Stimulated activated naive CD8-positive, alpha-beta T cell treated with anti-CD3 and anti-CD28 coated beads, Interleukin-15, Interleukin-2, amounts not matched to agents 100 U/mL and 50 U/mL, for 24 hours (primary cell): ENCODE measurements at places on chromosomes 7 and 10.

- DNase-seq: no peak
Measured at GRCh38 chr7:70763961-70764691, 367.8 kb upstream of the GALNT17 start.

- DNase-seq: no peak
Measured at GRCh38 chr10:97182288-97182990, 3.3 kb downstream of the SLIT1 start.

- no peak for DNase-seq
Measured at GRCh38 chr7:54729107-54729506, 29.9 kb downstream of the SEC61G start.

DNA sequence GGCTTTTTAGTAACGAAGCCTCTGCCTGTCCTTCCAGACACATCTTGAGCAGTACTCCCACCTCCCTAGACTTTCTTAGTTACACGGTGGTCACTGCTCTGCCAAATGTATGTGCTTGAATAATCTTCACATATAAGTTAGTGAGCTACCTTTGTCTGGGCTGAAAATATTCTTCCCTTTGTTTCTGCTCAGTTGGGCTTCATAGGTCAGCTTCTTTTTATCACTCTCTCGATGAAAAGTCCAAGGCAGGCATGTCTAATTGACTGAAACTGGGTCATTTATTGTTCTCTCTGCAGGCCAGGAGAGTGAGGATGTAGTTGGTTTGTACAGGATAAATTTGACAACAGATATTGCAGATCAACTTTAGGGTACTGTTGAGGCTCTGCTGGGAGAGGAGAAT, 636.7 kb upstream of the IGFBP3 start:
- DNase-seq: no peak

GRCh38 chr7:66654275-66655112, 25.8 kb downstream of the KCTD7 start:
- DNase-seq: peak; percentile 99

DNA sequence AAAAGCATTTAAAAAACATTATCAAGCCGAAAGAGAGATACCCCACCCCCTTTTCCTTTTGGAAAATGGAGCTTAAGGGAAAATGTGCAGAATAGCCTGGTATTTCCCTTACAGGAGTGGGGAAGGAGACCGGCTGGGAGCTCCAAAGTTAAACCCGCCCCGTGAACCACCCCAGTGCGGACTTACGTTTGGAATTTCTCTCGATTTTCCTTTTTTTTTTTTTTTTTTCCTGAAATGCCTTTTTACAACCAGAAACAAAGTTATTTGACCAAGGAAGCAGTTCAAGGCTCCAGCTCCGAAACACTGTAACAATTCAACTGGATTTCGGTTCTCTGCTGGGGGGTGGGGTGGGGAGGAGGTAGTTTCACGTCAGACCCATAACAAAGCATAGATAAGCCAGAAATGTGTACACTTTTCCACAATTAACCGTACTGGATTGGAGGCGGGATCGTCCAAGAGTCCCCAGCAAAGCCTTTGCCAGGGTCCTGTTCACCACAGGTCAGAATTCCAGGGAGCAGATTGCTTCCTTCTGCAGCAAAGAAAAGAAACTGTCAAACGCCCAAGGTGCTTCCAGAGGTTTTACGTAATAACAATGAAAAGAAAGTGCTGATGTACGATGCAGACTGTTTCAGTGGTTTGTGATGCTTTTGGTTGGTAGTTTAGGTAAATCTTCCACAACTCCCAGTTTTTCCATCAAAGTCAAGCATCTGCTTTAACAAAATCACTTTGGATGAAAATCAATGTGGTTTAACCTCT, 6.7 kb downstream of the SKIDA1 start:
- DNase-seq: no peak

DNA sequence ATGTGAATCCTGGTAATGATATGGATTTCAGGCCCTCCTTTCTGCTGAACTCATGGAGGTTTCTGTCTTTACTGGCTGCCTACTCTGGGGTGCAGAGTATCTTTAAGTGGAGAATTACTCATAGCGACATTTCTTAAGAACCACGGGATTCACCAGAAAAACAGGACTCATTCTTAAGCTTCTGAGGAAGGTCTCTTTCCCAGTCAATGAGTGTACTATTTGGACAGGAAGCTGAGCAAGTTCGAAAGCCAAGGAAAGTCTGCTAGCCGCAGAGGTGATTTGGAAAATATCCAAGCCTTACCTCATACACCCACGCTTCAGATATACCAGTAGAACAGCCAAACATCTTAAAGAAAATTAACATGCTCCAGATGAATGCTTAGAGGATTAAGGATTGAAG, 377.6 kb upstream of the MYO3A start:
- no peak for DNase-seq

GRCh38 chr10:17235136-17235535, 7.1 kb downstream of the VIM start:
- DNase-seq: no peak

GRCh38 chr10:31134311-31134952, 102.8 kb upstream of the ZNF438 start:
- peak; percentile 52 for DNase-seq

- DNase-seq: no peak
Measured at GRCh38 chr10:131673396-131673795, 227.4 kb upstream of the PPP2R2D start.

DNA sequence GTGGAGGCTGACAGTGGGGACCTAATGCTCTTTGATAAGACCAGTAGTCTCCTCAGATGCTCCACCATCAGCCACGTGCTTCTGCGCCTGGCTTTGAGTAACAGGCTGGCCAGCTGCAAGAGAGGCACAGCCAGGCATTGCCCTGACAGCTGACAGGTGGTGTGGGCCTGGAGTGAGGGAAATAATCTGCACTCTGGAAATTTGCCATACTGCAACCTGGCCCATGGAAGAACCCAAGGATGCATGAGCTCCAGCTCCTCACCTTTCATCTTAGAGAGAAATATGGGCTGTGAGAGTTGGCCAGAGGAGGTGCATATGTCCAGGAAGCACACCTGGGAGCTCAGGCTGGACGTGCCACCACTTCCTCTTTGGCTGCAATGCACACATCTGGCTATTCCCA, 118.9 kb downstream of the PLXDC2 start:
- DNase-seq: no peak

DNA sequence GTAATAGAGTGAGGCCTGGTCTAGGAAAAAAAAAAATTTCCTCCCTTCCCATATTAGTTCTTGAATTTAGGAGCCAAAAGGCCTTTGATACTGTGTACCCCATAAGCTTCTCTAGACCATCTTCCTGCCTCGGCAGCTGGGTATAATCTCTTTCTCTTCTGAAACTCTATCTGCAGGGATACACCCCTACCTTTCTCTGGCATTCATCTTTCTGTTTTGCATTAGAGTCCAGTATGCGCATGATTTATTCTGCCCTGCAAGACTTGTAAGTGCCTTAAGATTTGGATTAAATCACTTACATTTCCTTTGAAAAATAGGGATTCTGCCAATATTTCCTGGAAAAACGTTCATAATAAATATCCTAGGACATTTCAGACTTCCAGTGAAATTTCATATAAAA, 431.2 kb downstream of the PLXDC2 start:
- no peak for DNase-seq

- no peak for DNase-seq
Measured at GRCh38 chr10:7151538-7151937, 259.3 kb downstream of the SFMBT2 start.

GRCh38 chr7:55223023-55223422, 142.1 kb upstream of the LANCL2 start:
- no peak for DNase-seq

- no peak for DNase-seq
Measured at GRCh38 chr7:158216198-158216597, 371.4 kb downstream of the PTPRN2 start.

DNA sequence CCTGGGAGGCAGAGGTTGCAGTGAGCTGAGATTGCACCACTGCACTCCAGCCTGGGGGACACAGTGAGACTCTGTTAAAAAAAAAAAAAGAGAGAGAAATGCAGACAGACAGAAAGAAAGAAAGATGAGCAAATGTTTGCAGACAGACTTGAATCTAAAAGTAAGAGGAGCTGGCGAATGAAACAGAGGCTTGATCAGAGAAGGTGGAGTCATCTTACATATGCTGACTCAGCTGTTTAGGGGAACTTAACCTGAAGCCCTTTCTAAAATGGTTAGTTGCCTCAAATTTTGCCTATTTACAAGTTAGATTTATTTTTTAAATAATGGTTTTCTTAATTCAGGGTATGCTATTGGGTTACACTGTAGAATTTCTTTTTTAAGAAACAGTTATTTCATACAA, 5.4 kb downstream of the FAM171A1 start:
- DNase-seq: no peak

- DNase-seq: no peak
Measured at GRCh38 chr10:85250304-85250703, 921.9 kb downstream of the CCSER2 start.

DNA sequence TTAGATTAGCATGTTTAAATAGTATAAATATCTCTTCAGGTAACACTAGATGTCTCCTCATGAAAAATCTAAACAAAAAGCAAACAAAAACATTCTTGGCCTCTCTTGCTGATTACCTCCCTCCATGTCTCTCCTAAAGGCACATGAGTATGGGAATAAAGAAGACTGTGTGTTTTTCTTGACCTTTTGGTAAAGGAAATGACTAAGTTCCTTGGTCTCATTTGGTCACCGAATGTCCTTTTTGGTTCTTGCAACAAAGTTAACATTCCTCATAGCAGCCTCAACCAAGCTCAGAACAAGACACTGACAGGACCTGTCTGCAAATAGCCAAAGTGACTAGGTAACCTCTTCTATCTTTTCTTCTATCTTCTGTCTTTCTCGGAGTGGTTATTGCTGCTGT, 35.5 kb downstream of the POM121L12 start:
- DNase-seq: no peak

DNA sequence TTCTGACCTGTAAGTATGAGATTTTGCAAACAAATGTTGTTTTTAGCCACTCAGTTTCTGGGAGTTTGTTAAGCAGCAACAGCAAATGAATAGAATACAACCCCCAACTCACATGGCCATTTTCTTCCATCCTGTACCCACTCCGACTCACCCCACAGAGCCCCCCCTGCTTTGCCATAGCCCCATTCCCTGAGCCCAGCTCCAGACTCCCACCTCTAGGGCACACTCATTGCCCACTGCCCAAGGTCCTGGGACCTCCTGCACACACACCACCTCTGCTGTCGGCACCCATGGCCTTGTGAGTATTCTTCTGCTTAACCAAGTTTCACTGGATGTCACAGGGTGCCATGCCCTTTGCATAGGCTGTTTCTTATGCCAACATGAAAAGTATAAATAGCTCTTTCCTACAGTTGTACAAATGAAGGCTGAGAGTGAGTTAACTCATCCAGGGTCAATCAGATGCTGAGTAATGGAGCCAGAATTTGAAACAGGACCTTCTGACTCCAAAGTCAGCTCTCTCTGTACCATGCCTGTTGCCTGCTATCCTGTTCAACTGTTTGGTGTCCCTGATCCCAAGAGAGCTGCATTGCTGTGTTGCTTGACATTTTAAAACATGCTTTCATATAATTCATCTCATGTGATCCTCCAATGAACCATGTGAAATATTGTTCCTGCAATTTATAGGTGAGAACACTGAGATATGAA, 367.8 kb upstream of the ZMIZ1 start:
- no peak for DNase-seq

DNA sequence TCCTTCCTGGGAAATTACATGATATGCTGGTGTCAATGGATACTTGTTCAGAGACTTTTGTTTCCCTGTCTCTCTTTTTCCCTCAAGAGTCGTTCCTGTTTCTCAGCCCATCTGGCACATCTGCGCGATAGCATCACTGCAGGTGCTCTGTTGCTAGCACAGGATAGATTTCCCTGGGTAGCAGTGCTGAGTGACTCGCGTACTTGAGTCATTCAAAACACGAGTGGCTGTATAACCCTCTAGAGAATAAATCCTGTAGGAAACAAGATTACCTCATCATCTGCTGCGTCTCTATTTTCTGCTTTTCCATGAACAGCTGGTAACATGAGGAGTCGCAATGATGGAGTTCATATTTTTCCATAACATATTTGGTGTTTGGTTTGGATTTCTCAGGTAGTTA, 452.0 kb upstream of the FZD8 start:
- no peak for DNase-seq

- no peak for DNase-seq
Measured at GRCh38 chr7:96532428-96532935, 177.2 kb downstream of the SEM1 start.

GRCh38 chr7:50591098-50591479, 25.9 kb upstream of the DDC start:
- DNase-seq: no peak

GRCh38 chr7:158772916-158773315, 56.4 kb downstream of the ESYT2 start:
- DNase-seq: no peak

- no peak for DNase-seq
Measured at GRCh38 chr7:101066141-101066832, 19.0 kb upstream of the TRIM56 start.

DNA sequence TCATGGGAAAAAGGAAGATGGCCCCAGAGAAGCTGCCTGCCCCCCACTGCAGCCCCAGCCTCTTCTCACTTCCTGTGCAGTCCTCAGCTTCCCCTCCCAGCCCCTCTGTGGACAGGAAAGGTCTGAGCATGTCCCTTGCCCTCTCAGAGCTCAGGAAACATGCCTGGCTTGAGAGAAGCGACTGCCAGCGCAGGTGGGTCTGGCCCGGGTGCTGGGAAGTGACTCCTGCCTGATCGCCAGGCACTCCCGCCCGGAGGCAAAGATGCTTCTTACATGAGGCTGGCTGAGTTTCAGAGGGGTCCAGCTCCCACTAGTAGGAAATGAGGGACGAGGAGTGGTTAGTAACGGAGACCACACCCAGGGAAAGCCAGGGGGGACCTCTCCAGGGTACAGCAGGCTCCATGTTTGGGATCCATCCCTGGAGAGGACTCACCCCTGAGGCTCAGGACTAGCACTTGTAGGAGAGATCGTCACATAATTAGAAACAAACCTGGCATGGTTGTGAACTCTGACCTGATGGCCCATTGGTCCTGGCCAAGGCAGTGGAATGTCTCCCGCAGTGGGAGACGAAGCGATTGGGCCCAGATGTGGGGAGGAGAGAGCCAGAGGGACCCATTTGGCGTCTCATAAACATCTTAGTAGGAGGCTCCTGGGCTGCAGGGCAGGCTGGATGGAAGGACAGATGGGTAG, 12.3 kb downstream of the ELN start:
- no peak for DNase-seq

GRCh38 chr10:123637326-123637880, 28.8 kb upstream of the GPR26 start:
- DNase-seq: no peak

GRCh38 chr7:67923286-67923685, 926.7 kb downstream of the TYW1 start:
- no peak for DNase-seq

- no peak for DNase-seq
Measured at GRCh38 chr10:122485670-122486069, 24.3 kb downstream of the HTRA1 start.

- no peak for DNase-seq
Measured at GRCh38 chr7:77335581-77335980, 80.6 kb downstream of the GSAP start.

- no peak for DNase-seq
Measured at GRCh38 chr10:85665681-85666080, 700.9 kb downstream of the GRID1 start.

GRCh38 chr10:119449760-119450461, 92.6 kb downstream of the RGS10 start:
- DNase-seq: no peak

- DNase-seq: peak; percentile 71
Measured at GRCh38 chr10:118241229-118242137, 100.6 kb downstream of the FAM204A start.

- no peak for DNase-seq
Measured at GRCh38 chr7:155298288-155298833, 683 bp downstream of the INSIG1 start.
